Adrenal gland (tissue), 19 donors: ENCODE measurements at places on chromosomes 6 and 20.

DNA sequence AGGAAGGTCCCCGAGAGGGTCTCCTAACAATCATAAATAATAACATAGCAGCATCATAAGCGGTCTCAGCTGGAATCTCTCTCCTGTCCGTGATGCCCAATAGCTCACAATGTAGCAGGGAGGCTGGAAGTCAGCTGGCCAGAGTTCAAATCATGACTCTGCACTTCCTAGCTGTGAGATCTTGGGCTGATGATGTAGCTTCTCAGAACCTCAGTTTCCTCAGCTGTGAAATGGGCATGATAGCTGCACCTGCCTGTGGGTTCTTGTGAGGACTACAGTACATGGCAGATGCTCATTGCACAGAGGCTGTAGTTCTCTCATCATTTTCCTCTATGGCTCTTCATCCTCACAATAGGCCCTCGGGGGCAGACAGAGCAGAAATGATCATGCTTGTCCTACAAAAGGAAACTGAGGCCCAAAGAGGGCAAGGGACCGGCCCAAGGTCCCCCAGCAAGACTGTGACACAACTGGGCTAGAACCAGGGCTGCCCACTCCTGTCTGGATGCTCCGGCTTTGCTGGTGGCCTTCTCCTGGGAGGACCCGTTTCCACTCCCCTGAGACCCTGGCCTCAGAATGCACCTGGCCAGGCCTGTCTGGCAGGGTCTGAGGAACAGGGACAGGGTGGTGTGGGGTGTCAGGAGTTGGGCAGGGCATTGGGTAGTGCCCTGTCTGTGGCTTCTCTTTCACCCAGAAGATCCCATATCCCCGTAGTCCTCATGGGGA, 17.7 kb downstream of the SLC12A5 start:
- no peak for DNase-seq

DNA sequence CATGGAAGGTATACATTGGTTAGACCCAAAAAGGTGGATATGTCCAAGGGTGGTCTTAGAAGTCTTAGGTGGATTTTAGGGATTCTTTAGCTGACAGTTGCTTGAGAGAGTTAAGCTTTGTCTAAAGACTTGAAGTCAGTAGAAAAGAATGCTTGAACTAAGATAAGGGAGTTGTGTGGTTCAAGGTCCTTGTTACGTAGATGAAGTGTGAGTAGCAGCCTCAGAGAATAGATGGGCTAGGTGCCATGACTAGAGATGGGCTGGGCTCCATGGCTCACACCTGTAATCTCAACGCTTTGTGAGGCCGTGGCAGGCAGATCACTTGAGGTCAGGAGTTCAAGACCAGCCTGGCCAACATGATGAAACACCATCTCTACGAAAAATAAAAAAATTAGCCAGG, 1.7 kb downstream of the SHLD1 start:
- DNase-seq, result peak; percentile 81

- DNase-seq, result no peak
These were observed 14.3 kb downstream of the CRNKL1 start for GRCh38 chr20:20037960-20038359.

GRCh38 chr20:32560989-32561830, 23.9 kb downstream of the NOL4L start:
- DNase-seq, result no peak

GRCh38 chr6:126811321-126811720, 307.1 kb upstream of the RSPO3 start:
- no peak for DNase-seq

GRCh38 chr20:6940048-6940447, 172.6 kb downstream of the BMP2 start:
- no peak for DNase-seq

DNA sequence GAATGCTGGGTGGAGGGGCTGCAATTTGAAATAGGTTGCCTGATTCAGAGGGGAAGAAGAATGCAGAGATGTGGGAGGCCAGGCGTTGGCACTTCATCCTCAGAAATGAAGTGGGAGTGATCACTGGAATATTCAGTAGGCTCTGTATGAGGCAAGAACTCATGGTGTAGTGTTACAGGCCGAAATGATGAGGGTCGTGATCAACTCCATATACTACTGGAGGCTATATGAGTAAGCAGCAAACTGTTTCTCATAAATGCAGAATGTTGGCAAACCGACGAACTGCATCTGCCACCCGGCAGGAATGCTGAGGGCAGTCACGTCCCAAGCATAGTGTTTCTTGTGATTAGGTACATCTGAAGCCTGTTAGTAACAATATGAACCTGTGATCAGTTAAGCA, 12.7 kb downstream of the KCNS1 start:
- no peak for DNase-seq

DNA sequence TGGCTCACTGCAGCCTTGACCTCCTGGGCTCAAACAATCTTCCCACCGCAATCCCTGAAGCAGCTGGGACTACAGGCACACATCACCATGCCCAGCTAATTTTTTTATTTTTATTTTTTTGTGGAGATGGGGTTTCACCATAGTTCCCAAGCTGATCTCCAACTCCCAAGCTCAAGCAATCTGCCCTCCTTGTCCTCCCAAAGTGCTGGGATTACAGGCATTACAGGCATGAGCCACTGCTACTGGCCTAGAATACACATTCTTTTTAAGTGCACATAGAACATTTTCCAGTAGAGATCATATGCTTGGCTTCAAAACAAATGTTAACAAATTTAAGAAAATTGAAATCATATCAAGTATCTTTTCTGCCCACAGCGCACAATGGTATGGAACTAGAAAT, 176.8 kb upstream of the MARCKS start:
- DNase-seq, result no peak

DNA sequence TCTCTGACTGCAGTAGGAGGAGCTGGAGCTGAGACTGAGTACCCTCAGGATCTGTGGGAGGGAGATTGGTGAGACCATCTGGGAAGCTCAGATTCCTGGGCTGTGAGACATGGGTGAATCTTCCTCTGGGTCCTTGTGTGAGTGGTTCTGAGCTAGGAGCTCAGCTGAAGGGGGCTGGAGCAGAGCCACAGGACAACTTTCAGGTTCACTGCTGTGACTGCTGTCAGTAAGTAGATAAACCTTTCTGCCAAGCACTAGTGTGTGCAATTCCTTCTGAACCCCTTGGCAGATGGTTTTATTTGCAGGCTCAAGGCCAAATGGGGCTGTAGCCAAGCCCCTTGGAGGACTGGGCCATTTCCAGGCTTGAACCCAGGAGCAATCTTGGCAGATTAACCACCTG, 49.6 kb upstream of the SNAP91 start:
- DNase-seq, result no peak

GRCh38 chr6:7048894-7049293, 58.9 kb upstream of the RREB1 start:
- peak; percentile 21 for DNase-seq

GRCh38 chr6:72783666-72784065, 161.8 kb downstream of the KCNQ5 start:
- no peak for DNase-seq

DNA sequence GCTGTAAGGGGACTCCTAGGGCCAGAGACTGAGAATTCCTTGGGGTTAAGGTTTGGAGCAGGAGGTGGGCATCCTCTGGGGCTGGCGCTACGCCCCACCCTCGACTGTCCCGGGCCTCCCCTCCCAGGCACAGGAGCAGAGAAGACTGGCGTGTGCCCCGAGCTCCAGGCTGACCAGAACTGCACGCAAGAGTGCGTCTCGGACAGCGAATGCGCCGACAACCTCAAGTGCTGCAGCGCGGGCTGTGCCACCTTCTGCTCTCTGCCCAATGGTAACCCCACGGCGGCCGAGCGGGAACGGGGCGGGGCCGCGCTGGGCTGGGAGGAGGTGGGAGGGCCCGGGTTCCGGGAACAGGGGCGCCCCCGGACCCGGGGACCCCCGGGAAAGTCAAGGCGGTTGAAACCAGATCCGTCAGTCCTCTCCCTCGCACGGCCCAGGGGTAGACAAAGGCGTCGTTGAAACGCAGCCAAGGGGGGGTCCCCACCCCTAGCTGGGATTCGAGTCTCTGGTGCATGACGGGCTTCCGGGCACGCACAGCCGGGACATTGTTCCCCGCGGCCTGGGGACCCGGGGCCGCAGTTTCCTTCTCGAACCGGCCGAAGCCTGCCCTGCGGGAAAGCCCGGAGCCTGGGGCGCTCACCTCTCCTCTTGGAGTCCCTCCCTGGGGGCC, 844 bp downstream of the WFDC2 start:
- DNase-seq, result no peak

- DNase-seq, result no peak
These were observed 29.9 kb downstream of the FBXO5 start for GRCh38 chr6:152952866-152953509.

GRCh38 chr6:8758412-8758811, 323.1 kb upstream of the SLC35B3 start:
- no peak for DNase-seq

- no peak for DNase-seq
These were observed 45.5 kb upstream of the GLP1R start for GRCh38 chr6:39003072-39003471.

DNA sequence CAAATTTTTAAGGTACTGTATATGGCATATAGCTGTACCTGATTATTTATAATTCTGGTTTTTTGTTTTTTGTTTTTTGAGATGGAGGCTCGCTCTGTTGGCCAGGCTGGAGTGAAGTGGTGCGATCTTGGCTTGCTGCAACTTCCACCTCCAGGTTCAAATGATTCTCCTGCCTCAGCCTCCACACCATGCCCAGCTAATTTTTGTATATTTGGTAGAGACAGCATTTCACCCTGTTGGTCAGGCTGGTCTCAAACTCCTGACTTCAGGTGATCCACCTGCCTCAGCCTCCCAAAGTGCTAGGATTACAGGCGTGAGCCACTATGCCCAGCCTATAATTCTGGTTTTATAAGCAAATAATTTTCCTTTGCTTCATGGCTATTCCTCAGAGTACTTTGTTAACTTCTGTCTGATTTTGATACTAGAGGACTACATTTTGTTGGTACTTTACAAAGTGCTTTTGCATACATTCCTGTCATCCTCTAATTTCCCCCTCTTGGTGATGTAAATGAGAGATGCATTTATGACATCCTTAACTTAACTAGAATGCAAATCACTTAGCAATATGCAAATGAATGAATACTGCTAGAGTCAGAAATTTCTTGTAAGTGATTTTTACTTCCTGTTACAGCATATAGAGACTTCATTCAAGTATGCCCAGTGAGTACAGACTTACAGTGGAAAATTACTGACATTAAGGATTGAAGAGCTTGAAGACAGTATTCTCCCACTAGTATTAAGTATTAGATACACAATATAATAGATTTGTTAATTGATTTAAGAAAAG, 35.7 kb upstream of the ARID1B start:
- no peak for DNase-seq
